A549 treated with ZK216348 at 1 μM for 4 hours (cell line): ENCODE measurements at places on chromosomes 4 and X. TPM values are rescaled to one million over a fixed set of nuclear protein-coding genes. Genes with fewer than 3 reads are reported as not detected.

NAT8L gene
- 6.2 to 15.6 TPM (median 15.4 TPM) in 5 replicates for total RNA-seq

P2RY10 gene
- total RNA-seq, result not detected in 5 replicates

FGF13 gene
- total RNA-seq, result not detected in 5 replicates

PSAPL1 gene
- 0.14 to 0.29 TPM (median 0.22 TPM) in 4 of 5 replicates, not detected in the other for total RNA-seq

TMEM47 gene
- total RNA-seq, result 0.34 to 1.1 TPM (median 0.81 TPM) in 5 replicates

AVPR2 gene
- not detected in 5 replicates for total RNA-seq

MSX1 gene
- total RNA-seq, result 5.0 to 10.8 TPM (median 9.4 TPM) in 5 replicates

SERTM2 gene
- not detected in 5 replicates for total RNA-seq

GAGE12G gene
- total RNA-seq, result not detected in 5 replicates

ASB9 gene
- 18.4 to 21.6 TPM (median 19.7 TPM) in 5 replicates for total RNA-seq

CFP gene
- 0.14 to 0.83 TPM (median 0.72 TPM) in 5 replicates for total RNA-seq

GUCY1B1 gene
- 0.20 to 0.33 TPM (median 0.26 TPM) in 5 replicates for total RNA-seq

SUPT20HL2 gene
- not detected in 5 replicates for total RNA-seq

HMGN5 gene
- 1.7 to 4.9 TPM (median 2.4 TPM) in 5 replicates for total RNA-seq

PDLIM3 gene
- 0.33 to 0.34 TPM in 2 of 5 replicates, not detected in the others for total RNA-seq

F8A2 gene
- total RNA-seq, result not detected in 5 replicates

PABPC1L2B gene
- not detected in 5 replicates for total RNA-seq

BMX gene
- total RNA-seq, result not detected in 5 replicates

EREG gene
- total RNA-seq, result 13.3 to 34.4 TPM (median 26.5 TPM) in 5 replicates

KLB gene
- total RNA-seq, result 0.06 to 0.14 TPM (median 0.11 TPM) in 5 replicates

STPG2 gene
- not detected in 5 replicates for total RNA-seq

USP51 gene
- 0.32 to 0.78 TPM (median 0.59 TPM) in 5 replicates for total RNA-seq

PAQR3 gene
- total RNA-seq, result 4.4 to 10.2 TPM (median 9.9 TPM) in 5 replicates

RAB41 gene
- not detected in 5 replicates for total RNA-seq

SHOX gene
- total RNA-seq, result not detected in 5 replicates

FNIP2 gene
- total RNA-seq, result 3.3 to 6.3 TPM (median 4.4 TPM) in 5 replicates

PPARGC1A gene
- 0.05 to 0.11 TPM in 2 of 5 replicates, not detected in the others for total RNA-seq

TLR2 gene
- 0.21 to 1.1 TPM (median 0.31 TPM) in 5 replicates for total RNA-seq

IL13RA1 gene
- 40.5 to 63.9 TPM (median 57.5 TPM) in 5 replicates for total RNA-seq

STBD1 gene
- total RNA-seq, result 8.7 to 10.5 TPM (median 9.9 TPM) in 5 replicates

RAP2C gene
- 22.4 to 47.5 TPM (median 28.8 TPM) in 5 replicates for total RNA-seq

EGF gene
- 0.09 to 1.3 TPM (median 0.24 TPM) in 5 replicates for total RNA-seq

LRP2BP gene
- total RNA-seq, result 0.05 to 0.28 TPM (median 0.17 TPM) in 4 of 5 replicates, not detected in the other

CACNA1F gene
- total RNA-seq, result not detected in 5 replicates

NEXMIF gene
- total RNA-seq, result 0.01 to 0.02 TPM in 2 of 5 replicates, not detected in the others

KLKB1 gene
- not detected in 5 replicates for total RNA-seq

CSAG2 gene
- total RNA-seq, result not detected in 5 replicates

CABS1 gene
- total RNA-seq, result not detected in 5 replicates

PAGE1 gene
- 0.25 to 0.44 TPM in 2 of 5 replicates, not detected in the others for total RNA-seq

P2RY4 gene
- total RNA-seq, result not detected in 5 replicates

GPR119 gene
- not detected in 5 replicates for total RNA-seq

SRPK3 gene
- 0.04 TPM in 1 of 5 replicates, not detected in the others for total RNA-seq

RNF113A gene
- total RNA-seq, result 28.7 to 34.0 TPM (median 30.2 TPM) in 5 replicates

CXCR3 gene
- total RNA-seq, result 0.15 TPM in 1 of 5 replicates, not detected in the others

LRRC66 gene
- total RNA-seq, result 0.13 to 0.21 TPM in 2 of 5 replicates, not detected in the others

FGD1 gene
- total RNA-seq, result 4.2 to 8.2 TPM (median 6.5 TPM) in 5 replicates

CXCL1 gene
- 8.3 to 14.5 TPM (median 12.0 TPM) in 5 replicates for total RNA-seq

GYG2 gene
- total RNA-seq, result 3.7 to 4.8 TPM (median 4.0 TPM) in 5 replicates

UGT2A1 gene
- total RNA-seq, result not detected in 5 replicates

CT45A10 gene
- 0.33 TPM in 1 of 5 replicates, not detected in the others for total RNA-seq

PPBP gene
- total RNA-seq, result not detected in 5 replicates

XAGE2 gene
- not detected in 5 replicates for total RNA-seq

LGI2 gene
- total RNA-seq, result 0.06 to 0.38 TPM (median 0.22 TPM) in 5 replicates

HAND2 gene
- total RNA-seq, result 0.12 to 0.62 TPM (median 0.31 TPM) in 5 replicates
